ENCODE measurements at places on chromosomes 5 and 9. TPM values are rescaled to one million over a fixed set of nuclear protein-coding genes. Genes with fewer than 3 reads are reported as not detected.

Gene SMIM33
- total RNA-seq, result not detected

Gene PCDHGA4
- 5.0 TPM for total RNA-seq

Gene NXNL2
- 0.22 TPM for total RNA-seq

Gene GFI1B
- not detected for total RNA-seq

Gene TMEM174
- total RNA-seq, result not detected

Gene TAF1L
- under 0.01 TPM for total RNA-seq

Gene TLE1
- 15.5 TPM for total RNA-seq

Gene LRRC70
- total RNA-seq, result 1.4 TPM

Gene LEAP2
- 0.43 TPM for total RNA-seq

Gene NME5
- not detected for total RNA-seq
